ENCODE measurements at places on chromosomes 2 and 18. TPM values are rescaled to one million over a fixed set of nuclear protein-coding genes. Genes with fewer than 3 reads are reported as not detected.

DNA sequence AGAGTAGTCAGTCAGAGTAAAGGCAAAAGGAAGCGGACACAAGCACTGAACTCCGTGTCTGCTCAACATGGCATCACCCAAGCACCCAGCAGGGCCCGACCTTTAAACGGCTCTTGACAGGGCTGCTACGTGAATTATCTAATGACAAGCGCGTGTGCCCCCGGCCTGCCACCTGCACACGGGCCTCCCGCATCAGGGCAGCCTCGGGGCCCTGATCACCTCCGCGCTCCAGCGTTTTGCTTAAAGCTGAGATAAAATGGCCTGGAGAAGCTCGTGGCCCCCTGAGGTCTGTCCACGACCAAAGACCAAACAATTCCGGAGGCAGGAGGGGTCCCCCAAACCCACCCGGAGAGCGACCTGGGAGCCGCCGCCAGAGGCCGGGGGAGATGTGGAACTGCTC lies 376 bp downstream of the NDUFA10 start:
- H3K36me3 ChIP-seq, result peaks cover 15% of the 10 kb centered on the region
- DNase-seq, result no peak
- peaks cover 17% of the 10 kb centered on the region for H3K4me1 ChIP-seq
- no peak overlapping the region for H3K27ac ChIP-seq

DNA sequence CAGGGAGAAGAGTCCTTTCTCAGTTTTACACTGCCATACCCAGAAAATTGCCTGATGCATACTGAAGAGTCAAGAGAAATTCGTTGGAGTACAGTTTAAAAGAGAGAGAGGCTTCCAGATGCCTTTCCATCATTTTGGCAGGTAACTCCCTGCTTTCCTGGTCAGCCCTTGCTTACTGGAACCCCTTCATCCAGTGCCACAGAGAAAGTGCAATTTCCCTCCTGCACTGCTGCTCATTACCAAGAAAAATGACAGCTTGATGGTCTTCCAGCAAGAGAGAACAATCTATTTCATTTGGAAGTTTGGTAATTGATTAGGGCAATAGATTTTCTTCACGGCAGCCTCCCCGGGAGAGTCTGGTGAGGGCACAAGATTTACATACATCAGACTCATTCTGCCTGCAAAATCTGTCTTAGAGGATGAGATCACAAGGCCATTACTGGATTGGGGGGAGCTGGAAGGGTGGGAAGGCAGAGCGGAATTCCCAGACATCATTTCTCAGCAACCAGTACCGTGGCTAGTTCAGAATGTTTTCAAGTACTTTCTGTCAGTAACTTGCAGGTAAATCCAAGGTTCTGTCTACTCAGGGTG lies 102.8 kb upstream of the SLC14A2 start:
- no peaks in the 10 kb centered on the region for H3K4me1 ChIP-seq
- no peak overlapping the region for H3K27ac ChIP-seq
- H3K36me3 ChIP-seq, result no peaks in the 10 kb centered on the region
- no peak overlapping the region for H3K4me3 ChIP-seq
- no peak for DNase-seq
- peaks cover 46% of the 10 kb centered on the region for H3K27me3 ChIP-seq

GRCh38 chr2:164642268-164642667 lies 21.0 kb upstream of the GRB14 start:
- DNase-seq, result no peak
- H3K36me3 ChIP-seq, result no peaks in the 10 kb centered on the region
- H3K4me3 ChIP-seq, result no peak overlapping the region
- H3K27ac ChIP-seq, result no peak overlapping the region
- no peaks in the 10 kb centered on the region for H3K4me1 ChIP-seq

- no peak for DNase-seq
- no peak overlapping the region for H3K4me3 ChIP-seq
- H3K27ac ChIP-seq, result no peak overlapping the region
- H3K36me3 ChIP-seq, result no peaks in the 10 kb centered on the region
Measured at GRCh38 chr2:96528006-96528699, 8.4 kb upstream of the ARID5A start.

DNA sequence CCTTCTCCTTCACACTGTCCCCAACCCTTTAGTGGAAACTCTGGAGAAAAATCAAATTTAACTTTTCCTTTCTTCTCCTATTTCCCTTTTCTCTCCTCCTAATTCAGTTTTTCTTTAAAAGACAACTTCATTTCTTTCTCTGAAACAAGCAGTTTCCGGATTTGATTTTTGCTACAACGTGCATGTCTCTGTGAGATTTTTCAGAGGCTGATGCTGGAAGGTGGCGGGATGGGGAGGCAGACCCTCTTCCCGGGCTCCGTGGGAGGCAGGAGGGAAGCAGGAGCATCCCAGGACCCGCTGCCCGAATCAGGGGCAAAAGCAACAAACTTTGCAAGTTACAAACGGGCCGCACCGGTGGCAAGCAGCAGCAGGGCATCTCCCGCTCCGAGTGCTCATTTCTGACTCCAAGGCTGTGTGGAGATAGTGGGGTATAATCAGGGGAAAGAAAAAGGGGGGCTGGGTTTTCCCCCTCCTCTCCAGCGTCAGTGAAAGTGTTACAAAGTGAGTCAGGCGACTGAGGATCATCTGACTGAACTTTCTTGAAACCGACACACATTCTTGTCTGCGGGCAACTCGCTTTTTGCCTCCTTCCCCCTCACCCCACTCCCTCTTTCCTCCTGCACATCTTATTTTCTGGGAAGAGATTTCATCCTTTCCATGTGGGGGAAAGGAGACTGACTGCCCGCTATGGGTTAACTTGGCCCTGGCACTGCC lies 6.4 kb downstream of the ZEB2 start:
- DNase-seq, result no peak
- no peaks in the 10 kb centered on the region for H3K36me3 ChIP-seq
- no peaks in the 10 kb centered on the region for H3K27me3 ChIP-seq
- H3K4me1 ChIP-seq, result no peaks in the 10 kb centered on the region

DNA sequence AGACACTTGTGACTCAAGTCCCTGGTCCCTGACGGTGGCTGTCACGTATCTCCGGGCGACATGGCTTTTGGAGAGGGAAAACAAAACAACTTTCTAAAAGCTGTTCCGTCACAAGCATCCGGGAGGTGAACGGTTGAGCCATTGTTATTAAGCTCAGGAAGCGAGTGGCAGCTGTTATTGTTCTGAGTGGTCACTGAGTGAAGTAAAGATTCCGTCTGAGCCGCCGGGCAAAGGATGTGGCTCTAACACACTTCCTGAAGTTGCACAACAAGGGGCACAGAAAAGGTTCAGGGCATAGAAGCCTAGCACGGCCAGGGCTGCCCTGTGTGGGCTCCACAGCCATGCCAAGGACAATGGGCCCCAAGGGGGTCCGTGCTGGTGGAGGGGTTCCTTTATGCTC lies 24.3 kb downstream of the INPP5D start:
- no peaks in the 10 kb centered on the region for H3K36me3 ChIP-seq
- H3K27ac ChIP-seq, result no peak overlapping the region
- H3K4me3 ChIP-seq, result no peak overlapping the region
- H3K4me1 ChIP-seq, result no peaks in the 10 kb centered on the region

DNA sequence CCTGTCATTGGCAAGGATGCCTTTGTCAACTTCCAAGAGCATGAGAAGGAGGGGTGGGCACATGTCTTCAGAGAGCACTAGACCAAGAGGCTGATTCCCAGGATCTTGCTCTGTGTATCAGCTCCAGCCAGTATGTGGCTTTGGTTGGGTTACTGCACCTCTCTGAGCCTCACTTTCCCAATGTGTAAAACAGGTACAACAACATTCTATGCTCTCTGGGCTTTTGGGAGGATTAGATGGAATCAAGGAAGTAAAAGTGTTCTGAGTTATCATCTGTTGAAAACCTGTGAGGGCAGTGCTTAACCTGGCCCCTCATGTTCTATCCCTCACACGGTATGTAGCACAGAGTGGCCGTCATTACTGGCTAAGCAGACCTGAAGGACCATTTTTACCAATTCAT lies 103.9 kb downstream of the FHOD3 start:
- H3K36me3 ChIP-seq, result no peaks in the 10 kb centered on the region
- H3K27me3 ChIP-seq, result no peaks in the 10 kb centered on the region
- H3K4me3 ChIP-seq, result no peak overlapping the region
- no peak overlapping the region for H3K27ac ChIP-seq
- H3K4me1 ChIP-seq, result no peaks in the 10 kb centered on the region

GRCh38 chr2:113058998-113059960 lies at the start of gene IL36RN:
TSS of gene IL36RN (plus strand) at chr2:113059198. CDS start at chr2:113059439, 241 bp downstream.
- H3K27ac ChIP-seq, result peak within 1 kb of the TSS; percentile 72
- peak within 1 kb of the TSS; percentile 7 for H3K4me3 ChIP-seq
- DNase-seq, result no peak
- H3K27me3 ChIP-seq, result no peaks in the 10 kb centered on the region
- H3K4me1 ChIP-seq, result peaks cover 37% of the 10 kb centered on the region

GPR75 gene
- total RNA-seq, result 1.8 TPM

EGR4 gene
- total RNA-seq, result not detected

NCKAP1 gene
- 308 TPM for total RNA-seq

CROCC2 gene
- not detected for total RNA-seq

CXCR1 gene
- not detected for total RNA-seq

DNER gene
- 0.28 TPM for total RNA-seq

EFR3B gene
- not detected for total RNA-seq

Data from PC-9 (cell line).